ENCODE measurements at places on chromosomes 1 and 21.

DNA sequence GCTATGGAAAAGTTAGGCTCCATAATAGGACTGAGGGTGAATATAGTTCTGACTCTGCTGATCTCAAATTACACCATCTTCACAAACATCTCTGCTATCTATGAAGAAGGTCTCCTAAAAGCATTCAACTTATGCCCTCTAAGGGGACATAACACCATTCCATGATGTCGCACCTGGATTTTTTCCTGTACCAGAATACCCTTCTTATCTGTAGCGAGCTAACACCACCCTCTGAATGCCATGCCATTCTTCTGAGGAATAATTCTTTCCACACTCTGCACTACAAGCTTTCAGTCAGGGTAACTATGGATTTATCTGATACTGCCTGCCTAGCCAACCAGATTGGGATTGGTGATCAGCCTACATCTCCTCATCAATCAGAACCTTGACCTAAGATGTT, 203.8 kb downstream of the PTPRC start:
- DNase-seq = no peak

DNA sequence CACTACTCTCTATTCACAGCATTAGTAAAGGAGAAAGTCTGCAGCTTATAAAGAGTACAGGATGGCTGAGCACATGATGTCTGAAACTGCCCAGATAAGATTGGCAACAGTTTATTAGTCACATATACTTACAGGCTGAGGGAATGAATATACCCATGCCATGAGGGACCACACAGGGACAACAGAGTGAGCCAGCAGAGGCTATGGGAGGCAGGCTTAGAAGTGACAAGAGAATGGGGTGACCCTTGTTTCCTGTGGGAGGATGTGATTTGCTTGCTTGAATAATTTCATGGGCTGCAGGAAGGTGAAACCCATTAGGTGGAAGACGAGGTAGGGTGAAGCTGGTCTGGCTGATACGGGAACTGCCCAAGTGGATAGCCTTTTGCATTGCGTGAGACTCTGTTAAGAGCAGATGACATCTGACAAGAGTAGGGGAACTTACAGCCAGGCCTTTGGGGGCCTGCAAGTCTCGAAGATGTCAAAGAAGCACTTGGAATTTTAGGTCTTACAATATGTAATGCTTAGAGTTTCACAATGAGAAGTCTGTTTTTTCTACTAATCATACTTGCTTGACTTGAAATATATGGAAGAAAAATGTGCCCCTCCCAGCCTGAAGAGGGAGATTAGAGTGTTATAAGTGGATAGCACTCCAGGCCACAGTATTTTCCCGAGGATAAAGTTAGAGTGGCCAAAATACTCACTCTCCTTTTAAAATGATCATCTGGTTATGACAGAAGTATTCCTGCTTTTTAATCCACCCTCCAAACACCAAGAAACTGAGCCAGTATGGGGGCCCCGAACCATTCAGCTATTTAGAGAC, 34.6 kb upstream of the TNFSF4 start:
- DNase-seq = no peak

- DNase-seq = no peak
These were observed 11.3 kb upstream of the SLC6A17 start for GRCh38 chr1:110138956-110139355.

- no peak for DNase-seq
These were observed 76.4 kb downstream of the EVI5 start for GRCh38 chr1:92708368-92708950.

- no peak for DNase-seq
These were observed 865.1 kb upstream of the ADAMTS5 start for GRCh38 chr21:27831816-27832569.
